ENCODE measurements at places on chromosomes 1 and 21.

DNA sequence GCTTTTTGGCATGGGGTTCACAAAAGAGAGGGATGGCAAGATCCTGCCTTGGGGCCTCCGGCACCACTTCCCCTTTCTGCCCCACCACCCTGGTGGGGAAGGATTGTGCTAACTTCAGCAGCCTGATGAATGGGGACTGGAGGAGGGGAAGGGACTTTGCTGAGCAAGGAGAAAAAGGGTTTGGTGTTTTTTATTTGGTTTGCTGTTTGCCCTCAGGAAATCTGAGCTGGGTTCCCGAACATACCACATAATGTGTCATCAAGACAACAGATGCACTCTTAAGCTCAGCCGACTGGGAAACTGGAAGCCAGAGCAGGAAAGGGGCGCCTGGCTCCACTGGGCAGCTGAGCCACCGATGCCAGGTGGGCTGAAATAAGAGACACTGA is 19.8 kb downstream of the OLFML2B start:
- DNase-seq, result peak; percentile 86

GRCh38 chr1:76951153-76951552 is 83.9 kb downstream of the ST6GALNAC5 start:
- DNase-seq, result no peak

- no peak for DNase-seq
These were observed 39.3 kb downstream of the TCP10L start for GRCh38 chr21:32545948-32546441.

DNA sequence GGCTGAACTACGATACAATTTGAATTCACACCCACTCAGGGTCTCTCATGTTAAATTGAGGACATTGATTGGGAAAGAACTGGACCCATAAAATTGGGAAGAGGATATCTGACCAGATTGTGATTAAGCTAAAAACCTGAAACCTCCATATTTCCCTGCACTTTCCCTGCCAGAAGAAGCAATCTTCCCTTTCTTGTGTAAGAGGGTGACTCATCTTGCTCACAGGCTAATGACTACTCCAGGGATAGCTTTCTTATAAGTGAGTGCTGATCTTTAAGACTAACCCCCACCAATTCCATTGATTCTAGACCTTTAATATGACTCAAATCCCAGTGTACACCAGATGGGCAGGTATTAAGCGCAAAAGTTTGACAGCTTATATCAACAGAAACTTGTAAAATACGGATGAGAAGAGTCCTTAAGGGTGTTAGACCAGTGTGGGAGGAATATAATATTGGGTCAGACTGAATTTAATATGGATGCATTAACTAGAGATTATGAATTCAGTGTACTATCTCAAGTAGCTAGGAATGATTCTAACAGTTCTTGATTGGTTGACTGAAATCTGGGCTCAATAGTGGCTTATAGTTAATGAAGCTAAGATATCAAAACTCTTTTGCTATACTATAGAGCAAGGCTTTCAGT is 12.1 kb upstream of the SGIP1 start:
- no peak for DNase-seq

DNA sequence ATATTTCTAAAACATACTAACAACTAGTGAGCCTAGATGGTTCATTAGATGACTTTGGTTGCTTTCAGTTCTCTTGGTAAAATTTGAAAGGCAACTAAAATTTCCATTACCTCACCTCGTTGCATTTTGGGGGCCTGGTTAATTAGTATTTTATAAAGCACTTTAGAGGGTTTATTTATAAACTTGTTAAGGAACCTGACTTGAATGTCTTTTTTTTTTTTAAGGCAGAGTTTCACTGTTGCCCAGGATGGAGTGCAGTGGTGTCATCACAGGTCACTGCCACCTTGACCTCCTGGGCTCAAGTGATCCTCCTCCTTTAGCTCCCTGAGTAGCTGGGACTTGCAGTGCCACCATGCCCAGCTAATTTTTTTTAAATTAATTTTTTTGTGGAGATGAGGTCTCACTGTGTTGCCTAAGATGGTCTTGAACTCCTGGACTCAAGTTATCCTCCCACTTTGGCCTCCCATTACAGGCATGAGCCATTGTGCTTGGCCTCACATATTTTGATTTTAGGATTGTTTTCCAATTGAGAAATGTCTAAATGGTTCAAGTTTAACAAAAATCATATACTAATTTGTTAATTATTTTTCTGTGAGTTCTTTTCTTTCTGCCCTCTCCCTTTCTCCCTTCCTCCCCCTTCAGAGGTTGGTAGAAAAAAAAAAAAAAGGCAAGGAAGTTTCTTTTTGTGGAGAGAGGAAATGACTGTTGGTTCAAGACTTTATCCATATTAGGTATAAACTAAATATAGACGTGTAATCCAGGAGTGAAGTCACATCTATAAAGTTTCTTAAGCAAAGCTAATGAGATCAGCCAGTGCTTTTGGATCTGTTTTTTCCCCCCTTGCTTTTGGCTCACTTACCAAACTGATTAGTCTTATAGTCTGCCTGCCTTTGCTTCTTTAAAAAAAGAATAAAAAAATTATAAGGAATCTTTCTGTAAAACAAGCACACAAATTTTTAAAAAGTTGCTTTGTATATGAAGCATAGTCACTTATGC is 24.7 kb downstream of the CLIC4 start:
- DNase-seq, result no peak

- DNase-seq, result no peak
These were observed 3.8 kb upstream of the SELENON start for GRCh38 chr1:25795946-25796810.

- DNase-seq, result no peak
These were observed 15.1 kb upstream of the PIGV start for GRCh38 chr1:26772687-26773086.

- DNase-seq, result no peak
These were observed 46.4 kb downstream of the VPS13D start for GRCh38 chr1:12276225-12276624.

GRCh38 chr21:43757601-43758000 is 18.5 kb downstream of the CSTB start:
- DNase-seq, result no peak

- DNase-seq, result no peak
These were observed 390.6 kb downstream of the KCTD3 start for GRCh38 chr1:215957663-215958062.

DNA sequence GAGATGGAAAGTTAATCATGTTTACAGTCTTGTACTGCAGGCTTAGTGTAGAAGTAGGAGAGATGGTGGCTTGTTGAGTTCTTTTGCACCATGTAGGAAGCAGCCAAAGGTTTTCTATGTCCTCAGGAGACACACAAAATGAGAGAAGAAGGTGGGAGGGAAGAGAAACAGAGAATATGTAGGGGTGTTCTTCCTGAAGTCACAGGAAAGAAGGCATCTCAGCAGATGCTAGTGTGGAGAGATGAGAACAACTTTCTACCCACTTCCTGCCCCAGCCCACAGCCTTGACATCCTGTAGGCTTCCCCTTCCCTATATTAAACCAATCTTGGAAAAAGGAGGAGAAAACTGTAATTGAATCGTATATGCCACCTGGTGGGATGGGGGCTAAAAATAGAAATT is 217.0 kb downstream of the S1PR1 start:
- no peak for DNase-seq

Data from posterior cingulate gyrus (tissue), 11 donors.